ENCODE measurements at places on chromosomes 2 and 18. TPM values are rescaled to one million over a fixed set of nuclear protein-coding genes. Genes with fewer than 3 reads are reported as not detected.

The CIB4 gene
- total RNA-seq, result not detected

The CKAP2L gene
- 43.2 TPM for total RNA-seq

The UGT1A3 gene
- not detected for total RNA-seq

The KCNF1 gene
- total RNA-seq, result not detected

The FBXO41 gene
- total RNA-seq, result 16.2 TPM

The C2orf15 gene
- 0.34 TPM for total RNA-seq

The C2orf92 gene
- total RNA-seq, result 10.4 TPM

The DBI gene
- total RNA-seq, result 118 TPM

The GALR1 gene
- total RNA-seq, result not detected

The MBD2 gene
- 151 TPM for total RNA-seq

The SLC30A3 gene
- 0.48 TPM for total RNA-seq

The SIX3 gene
- total RNA-seq, result 0.14 TPM

The CENPO gene
- total RNA-seq, result 50.3 TPM

The REG3G gene
- total RNA-seq, result not detected

The OSGEPL1 gene
- 6.6 TPM for total RNA-seq

The ALKAL2 gene
- 0.80 TPM for total RNA-seq

The LAMA1 gene
- total RNA-seq, result not detected

The CROCC2 gene
- total RNA-seq, result not detected

The MAPRE3 gene
- total RNA-seq, result 0.91 TPM

The CCDC148 gene
- not detected for total RNA-seq

The ZEB2 gene
- total RNA-seq, result 12.2 TPM

The RTKN gene
- total RNA-seq, result 0.36 TPM

The CDK15 gene
- total RNA-seq, result not detected

The ALPP gene
- total RNA-seq, result not detected

The SERPINB5 gene
- not detected for total RNA-seq

The TRIM43 gene
- 0.59 TPM for total RNA-seq

The SERPINB7 gene
- not detected for total RNA-seq

The NPAS2 gene
- total RNA-seq, result 4.8 TPM

The GALNT14 gene
- 0.20 TPM for total RNA-seq

The CRACDL gene
- total RNA-seq, result 0.41 TPM

The MROH2A gene
- total RNA-seq, result not detected

The TSPYL6 gene
- not detected for total RNA-seq

The GPR45 gene
- not detected for total RNA-seq

The LYPD6B gene
- total RNA-seq, result not detected

The TTC31 gene
- total RNA-seq, result 43.4 TPM

The SLC23A3 gene
- 2.1 TPM for total RNA-seq

The SEPTIN10 gene
- total RNA-seq, result 0.57 TPM
